ENCODE measurements at places on chromosomes 11 and 22.

DNA sequence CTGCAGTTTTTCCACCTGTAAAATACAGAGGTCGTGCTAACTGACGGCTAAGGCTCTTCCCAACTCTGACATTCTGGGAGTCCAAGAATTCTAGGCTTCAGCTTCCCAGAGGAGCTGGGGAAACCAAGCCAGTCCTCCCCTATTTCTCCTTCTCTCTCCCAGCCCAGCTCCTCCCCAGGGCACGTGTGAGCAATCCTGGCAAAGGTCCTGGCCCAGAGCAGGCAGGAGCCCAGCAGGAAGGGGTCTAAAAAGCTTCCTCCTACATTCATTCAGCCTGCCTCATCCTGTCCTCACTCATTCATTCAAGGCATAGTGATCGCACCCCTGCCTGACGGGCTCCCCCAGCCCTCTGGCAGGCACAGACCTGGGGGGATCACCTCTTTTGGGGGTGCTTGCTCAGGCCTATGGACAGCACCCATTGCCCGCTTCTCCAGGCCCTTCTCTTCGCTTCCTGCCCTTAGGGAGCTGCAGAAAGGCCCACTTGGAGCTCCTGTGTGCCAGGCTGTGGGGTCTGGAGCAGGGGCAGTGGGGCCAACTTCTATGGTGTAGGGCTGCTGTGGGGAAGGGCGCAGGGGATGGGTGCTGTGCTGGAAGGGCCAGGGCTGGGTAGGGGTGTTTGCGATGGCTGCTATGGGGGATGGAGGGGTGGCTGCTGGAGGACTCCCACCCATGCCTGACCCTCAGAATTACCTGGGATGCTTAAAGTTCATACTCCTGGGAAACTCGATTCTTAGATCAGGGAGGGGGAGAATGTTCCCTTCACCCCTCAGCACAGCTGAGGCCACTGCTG lies 9.8 kb downstream of the KCNC1 start:
- no peak for DNase-seq

DNA sequence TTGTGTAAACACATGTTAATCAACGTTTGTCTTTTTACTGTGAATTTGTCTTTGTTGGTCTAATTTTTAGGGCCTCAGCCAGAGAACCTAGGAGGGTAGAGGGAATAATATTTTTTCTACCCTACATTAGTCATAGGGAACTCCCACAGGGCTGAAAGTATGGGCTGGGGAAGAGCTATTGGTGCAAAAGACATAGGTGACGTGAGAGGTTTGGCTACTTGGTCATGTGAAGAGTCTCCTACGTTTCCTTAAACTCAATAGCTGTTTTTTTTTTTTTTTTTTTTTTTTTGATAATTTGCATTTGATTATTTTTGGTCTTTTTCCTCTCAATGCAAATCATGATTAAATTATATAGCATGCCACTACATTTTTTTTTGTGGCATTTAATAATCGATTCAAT lies 15.9 kb upstream of the MMP7 start:
- no peak for DNase-seq

DNA sequence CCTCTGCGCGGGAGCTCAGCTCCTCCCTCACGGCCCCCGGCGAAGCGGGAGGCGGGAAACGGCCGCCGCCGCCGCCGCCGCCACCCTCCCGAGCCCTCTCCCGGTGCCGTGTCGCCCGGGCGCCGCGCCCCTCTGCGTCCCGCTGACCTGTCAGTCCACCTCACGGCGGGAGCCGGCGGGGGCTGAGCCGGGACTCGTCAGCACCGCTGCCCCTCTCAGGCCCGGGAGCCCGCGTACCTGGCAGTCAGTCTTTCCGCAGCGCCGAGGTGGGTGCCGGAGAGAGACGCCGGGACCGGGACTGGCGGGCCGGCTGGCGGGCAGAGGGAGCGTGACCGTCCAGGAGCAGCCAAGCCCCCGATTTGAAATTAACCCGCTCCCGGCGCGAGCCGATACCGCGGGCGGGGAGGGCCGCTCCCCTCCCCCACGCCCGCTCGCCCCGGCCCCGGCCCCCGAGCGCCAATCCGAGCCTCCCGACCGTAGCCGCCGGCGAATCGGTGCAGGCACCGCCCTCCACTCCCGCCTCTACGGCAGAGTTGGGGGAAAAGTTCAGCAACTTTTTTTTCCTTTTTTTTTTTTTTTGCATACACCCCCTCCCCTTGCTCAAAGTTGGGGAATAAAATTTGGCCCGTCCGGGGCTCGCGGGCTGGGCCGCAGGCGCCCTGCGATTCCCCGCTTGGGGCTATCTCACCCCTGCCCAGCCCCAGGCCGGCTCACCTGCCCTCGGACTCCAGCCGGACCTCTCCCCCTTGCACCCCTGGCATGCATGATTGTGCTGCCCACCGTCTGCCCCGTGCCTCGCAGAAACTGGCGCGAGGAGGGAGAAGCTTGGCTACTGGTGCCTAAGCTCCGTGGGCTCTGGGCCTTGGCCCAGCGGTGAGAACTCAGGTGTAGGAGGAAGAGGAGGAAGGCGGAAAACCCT lies 774 bp upstream of the E2F8 start:
- DNase-seq, result peak; percentile 58

GRCh38 chr22:44333847-44334635 lies 21.3 kb upstream of the SHISAL1 start:
- DNase-seq, result no peak

DNA sequence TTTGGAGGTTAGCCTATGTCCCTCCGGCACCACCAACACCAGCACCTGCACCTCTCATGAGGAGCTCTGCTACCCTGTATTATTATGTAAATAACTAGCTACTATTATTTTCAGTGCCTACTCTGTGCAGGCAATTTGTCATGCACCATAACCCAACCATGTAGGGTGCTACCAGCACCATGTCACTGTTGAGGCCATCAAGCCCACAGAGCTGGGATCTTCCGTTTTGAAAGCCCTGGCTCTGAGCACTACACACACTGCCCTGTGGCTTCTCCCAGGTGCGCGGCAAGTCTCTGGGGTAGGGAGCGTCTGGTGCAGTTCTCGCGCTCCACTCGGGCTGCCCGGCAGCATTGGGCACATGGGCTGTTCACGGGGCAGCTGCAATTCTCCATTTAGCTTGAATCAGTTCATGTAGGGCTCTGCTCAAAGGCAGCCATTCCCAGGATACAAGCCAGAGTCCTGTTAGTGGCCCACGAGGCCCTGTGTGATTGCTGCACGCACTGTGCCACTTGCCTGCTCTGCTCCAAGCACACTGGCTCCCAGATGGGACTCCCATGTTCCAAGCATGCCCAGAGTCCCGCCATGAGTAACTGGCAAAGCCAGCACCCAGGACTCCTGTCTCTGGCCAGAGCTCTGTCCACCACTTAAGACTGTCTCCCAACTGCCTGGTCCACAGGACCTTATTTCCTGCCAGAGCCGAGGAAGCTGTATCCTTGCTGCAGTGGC lies 42.5 kb upstream of the CDON start:
- DNase-seq, result no peak

- DNase-seq, result no peak
Measured at GRCh38 chr22:44379817-44380755, 67.3 kb upstream of the SHISAL1 start.
